Glomerular endothelial cell (primary cell): ENCODE measurements at places on chromosomes 12 and 14.

GRCh38 chr14:61381553-61381952 is 60.2 kb downstream of the PRKCH start:
- no peak for DNase-seq

DNA sequence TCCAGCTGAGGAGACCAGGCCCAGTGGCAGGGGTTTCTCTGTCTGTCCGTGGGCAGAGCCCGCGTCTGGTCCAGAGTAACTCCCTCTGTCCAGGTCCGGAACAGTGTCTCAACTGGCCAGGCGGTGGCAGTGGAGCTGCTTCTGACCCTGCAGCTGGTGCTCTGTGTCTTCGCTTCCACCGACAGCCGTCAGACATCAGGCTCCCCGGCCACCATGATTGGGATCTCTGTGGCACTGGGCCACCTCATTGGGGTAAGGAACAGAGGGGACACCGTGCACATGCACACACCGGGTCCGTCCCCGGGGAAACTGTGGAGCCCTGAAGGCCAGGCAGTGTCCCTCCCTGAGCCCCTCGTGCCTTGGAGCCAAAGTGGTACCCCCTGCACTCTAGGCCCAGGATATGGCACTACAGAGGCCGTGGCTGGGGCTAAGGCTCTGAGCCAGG is 1.5 kb downstream of the AQP6 start:
- DNase-seq = no peak

DNA sequence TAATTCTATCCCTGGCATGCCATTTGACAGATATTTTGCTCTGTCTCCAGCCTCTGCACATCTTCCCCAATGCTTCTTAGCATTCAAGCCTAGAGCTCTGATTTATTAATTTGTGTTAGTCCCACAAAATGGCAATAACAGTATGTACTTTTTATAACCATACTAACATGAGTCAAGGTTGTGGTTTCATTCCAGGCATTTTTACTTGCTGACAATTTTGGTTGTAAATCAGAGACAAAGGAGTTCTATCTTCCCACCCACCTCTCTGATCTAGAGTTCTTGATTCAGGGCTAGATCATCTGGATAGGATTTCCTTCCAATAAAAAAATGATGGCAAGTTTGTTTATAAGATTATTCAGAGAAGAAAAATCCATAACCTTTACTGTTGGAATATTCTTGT is 18.5 kb upstream of the CISTR start:
- no peak for DNase-seq

GRCh38 chr14:103657471-103657870 is 28.5 kb downstream of the KLC1 start:
- no peak for DNase-seq

DNA sequence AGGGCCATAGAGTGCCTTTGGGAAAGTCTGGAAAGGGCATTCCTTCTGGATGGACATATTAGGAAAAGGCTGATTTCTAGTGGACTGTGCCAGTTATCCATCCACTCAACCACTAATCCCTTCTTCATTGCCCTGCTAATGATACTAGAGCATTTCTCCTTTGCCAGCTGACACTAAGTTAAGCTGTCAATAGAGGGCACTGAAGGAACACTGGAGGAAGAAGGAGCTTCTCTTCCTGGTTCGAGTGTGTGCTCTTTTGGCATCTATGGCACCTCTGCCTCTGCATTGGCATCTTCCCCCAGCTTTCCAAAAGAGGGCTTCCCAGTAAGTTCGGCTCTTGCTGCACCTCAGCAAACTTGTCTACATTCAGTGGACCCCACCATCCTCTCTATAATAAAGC is 165.4 kb downstream of the DERA start:
- no peak for DNase-seq

GRCh38 chr12:44603701-44604100 is 272.4 kb downstream of the NELL2 start:
- no peak for DNase-seq

- no peak for DNase-seq
Measured at GRCh38 chr12:7853557-7853956, 19.2 kb downstream of the SLC2A14 start.

DNA sequence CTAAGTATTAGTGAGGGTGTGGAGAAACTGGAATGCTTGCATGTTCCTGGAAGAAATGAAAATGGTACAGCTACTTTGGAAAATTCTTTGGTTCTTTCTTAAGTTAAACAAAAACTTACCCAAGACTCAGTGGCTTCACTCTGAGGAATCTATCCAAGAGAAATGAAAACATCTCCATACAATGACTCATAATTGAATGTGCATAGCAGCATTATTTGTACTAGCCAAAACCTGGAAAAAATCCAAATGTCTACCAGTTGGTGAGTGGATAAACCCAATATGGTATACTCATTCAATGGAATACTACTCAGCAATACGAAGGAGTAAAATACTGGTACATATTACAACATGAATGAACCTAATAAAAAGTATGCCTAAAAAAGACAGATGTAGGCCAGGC is 18.0 kb upstream of the CRACR2A start:
- DNase-seq = peak; percentile 50

DNA sequence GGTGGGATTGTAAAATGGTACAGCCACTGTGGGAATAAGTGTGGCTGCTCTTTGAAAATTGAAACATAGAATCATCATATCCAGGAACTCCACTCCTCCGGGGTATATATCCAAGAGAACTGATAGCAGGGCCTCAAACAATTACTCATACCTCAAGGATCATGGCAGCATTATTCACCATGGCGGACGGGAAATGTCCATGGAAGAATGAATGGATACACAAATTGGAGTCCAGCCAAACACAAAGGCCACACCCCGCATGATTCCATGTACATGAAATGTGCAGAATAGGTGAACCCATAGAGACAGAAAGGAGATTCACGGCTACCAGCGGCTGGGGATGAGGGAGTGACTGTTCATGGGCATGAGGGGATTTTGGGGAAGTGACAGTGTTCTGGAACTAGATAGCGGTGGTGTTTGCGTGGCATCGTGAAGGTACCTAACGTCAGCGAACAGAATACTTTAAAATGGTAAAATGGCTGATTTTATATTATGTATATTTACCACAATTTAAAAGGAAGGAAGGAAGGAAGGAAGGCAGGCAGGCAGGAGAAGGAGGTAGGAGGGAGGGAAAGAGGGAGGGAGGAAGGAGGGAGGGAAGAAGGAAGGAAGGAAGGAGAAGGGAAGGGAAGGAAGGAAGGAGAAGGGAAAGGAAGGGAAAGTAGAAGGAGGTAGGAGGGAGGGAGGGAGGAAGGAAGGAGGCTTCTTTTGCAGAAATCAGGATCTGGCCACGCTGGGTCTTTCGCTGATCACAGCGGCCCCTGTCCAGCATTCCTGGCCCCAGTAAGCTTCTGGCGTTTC is 14.1 kb upstream of the NCOR2 start:
- peak; percentile 51 for DNase-seq

GRCh38 chr12:106840243-106840642 is 65.8 kb downstream of the RIC8B start:
- DNase-seq = peak; percentile 29

DNA sequence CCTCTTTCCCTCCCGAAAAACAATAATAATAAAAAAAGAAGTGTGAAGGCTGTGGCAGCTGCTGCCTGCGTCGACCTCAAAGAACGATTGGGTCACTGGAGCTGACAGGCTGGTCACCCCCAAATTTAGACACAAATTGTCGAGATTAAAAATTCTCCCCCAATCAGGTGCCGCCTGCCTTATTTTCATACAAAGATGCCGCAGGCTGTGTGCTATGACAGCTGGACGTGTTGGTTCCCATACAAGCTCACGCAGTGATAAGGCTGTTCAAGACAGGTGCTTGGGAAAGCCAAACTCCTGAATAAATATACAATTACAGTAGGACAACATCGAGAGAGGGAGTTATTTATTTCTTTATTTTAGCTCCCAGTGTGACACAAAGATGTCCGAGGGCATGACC is 1041.8 kb downstream of the VRK1 start:
- DNase-seq = no peak

DNA sequence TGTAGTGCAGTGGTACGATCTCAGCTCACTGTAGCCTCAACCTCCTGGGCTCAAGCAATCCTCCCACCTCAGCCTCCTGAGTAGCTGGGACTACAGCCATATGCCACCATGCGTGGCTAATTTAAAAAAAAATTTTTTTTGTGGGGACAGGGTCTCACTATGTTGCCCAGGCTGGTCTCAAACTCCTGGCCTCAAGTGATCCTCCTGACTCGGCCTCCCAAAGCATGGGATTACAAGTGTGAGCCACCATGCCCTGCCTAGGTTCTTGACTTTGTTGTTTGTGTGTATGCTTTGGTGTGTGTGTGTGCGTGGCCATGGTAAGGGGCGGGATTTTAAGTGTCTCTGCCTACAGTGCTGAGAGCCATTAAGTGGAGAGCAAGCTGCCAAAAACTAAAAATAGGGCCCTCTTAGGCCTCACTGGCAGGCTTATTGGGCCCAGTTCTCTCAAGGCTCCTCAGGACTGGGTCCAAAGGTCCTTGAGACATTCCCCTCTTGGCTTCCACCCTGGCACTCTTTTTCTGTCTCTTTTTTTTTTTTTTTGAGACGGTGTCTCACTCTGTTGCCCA is 5.1 kb downstream of the COX14 start:
- DNase-seq = no peak
